ENCODE measurements at places on chromosomes 5 and 9. TPM values are rescaled to one million over a fixed set of nuclear protein-coding genes. Genes with fewer than 3 reads are reported as not detected.

The TNC gene
- total RNA-seq = 326 TPM

The SLC6A3 gene
- total RNA-seq = not detected

The MAMDC4 gene
- total RNA-seq = 2.0 TPM

The DCTN3 gene
- total RNA-seq = 68.3 TPM

The MVB12B gene
- total RNA-seq = 2.6 TPM

The SHOC1 gene
- total RNA-seq = 0.14 TPM

The CTXN3 gene
- not detected for total RNA-seq

The BHMT2 gene
- 1.1 TPM for total RNA-seq

The ADGRD2 gene
- not detected for total RNA-seq

The CRAT gene
- 46.7 TPM for total RNA-seq

The PTGS1 gene
- total RNA-seq = 39.2 TPM

The FABP6 gene
- total RNA-seq = not detected

The ANKS6 gene
- total RNA-seq = 19.5 TPM

The PRR16 gene
- total RNA-seq = 13.2 TPM

The HEMGN gene
- total RNA-seq = not detected

The PLAA gene
- total RNA-seq = 31.1 TPM

The PDE8B gene
- total RNA-seq = under 0.01 TPM

The IFNB1 gene
- not detected for total RNA-seq

The CYSRT1 gene
- total RNA-seq = 0.14 TPM

The CD74 gene
- 2.8 TPM for total RNA-seq

The MYOZ3 gene
- under 0.01 TPM for total RNA-seq

The PCDHGA6 gene
- 4.8 TPM for total RNA-seq

The SLC6A18 gene
- not detected for total RNA-seq

The OLFM1 gene
- total RNA-seq = 0.44 TPM

The SLC6A19 gene
- total RNA-seq = not detected

The PCDHB12 gene
- total RNA-seq = under 0.01 TPM
